Neural crest cell (in vitro differentiated cells): ENCODE measurements at places on chromosomes 6 and 20. TPM values are rescaled to one million over a fixed set of nuclear protein-coding genes. Genes with fewer than 3 reads are reported as not detected.

Gene RAB32
- 23.8 and 26.0 TPM in 2 replicates for total RNA-seq

Gene CDSN
- not detected in 2 replicates for total RNA-seq

Gene PRR18
- total RNA-seq = 0.16 and 0.35 TPM in 2 replicates

Gene COL21A1
- not detected in 2 replicates for total RNA-seq

Gene PNISR
- 155 and 156 TPM in 2 replicates for total RNA-seq

Gene SEMG1
- total RNA-seq = not detected in 2 replicates

Gene RAET1L
- not detected in 2 replicates for total RNA-seq

Gene ERVFRD-1
- not detected in 2 replicates for total RNA-seq

Gene NOTCH4
- 5.6 and 6.3 TPM in 2 replicates for total RNA-seq

Gene SLC26A8
- total RNA-seq = 0.14 and 0.33 TPM in 2 replicates

Gene PDE10A
- total RNA-seq = 23.7 and 26.2 TPM in 2 replicates

Gene TREM2
- total RNA-seq = not detected in 2 replicates
